ENCODE measurements at places on chromosomes 3 and 15.

DNA sequence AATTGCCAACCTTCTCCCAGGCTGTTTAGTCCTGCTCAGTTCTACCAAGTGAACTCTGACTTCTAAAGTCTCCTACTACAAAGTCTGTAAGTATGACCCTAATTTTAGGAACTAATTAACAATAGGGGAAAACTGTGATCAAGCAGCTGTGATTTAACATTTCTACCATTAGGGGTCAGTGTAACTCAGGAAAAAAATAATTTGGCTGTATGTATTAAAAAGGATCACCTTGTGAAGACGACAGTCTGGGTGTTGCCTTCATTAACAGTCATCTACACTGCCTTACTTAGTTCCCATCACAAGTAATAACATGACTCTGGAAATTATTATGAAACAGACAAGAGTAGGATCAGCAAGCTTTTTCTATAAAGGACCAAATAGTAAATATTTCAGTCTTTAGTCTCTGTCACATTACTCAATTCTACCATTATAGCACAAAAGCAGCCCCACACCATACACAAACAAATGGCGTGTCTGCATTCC, 4.2 kb upstream of the NPHP3 start:
- no peaks in the 10 kb centered on the region for H3K36me3 ChIP-seq
- H3K27me3 ChIP-seq = no peaks in the 10 kb centered on the region
- no peak overlapping the region for H3K4me3 ChIP-seq

DNA sequence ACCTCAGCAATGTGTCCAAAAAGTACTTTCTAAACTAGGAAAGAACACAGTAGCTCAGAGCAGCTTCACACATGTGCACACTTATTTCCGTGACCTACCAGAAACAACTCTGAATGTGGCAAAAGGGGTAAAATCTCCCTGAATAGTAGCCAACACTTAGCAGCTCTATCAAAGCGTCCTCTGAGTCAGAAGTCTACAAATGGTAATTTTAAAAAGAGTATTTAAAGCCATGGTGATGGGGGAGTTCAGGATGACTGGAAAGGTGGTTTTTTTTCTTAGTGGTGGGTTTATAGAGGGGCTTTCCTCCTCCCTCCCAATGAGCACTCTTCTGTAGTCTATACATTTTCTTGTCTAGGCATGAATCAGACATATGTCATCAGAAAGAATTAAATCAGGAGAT, 223.8 kb upstream of the PRICKLE2 start:
- H3K27me3 ChIP-seq = peaks cover 60% of the 10 kb centered on the region
- H3K4me1 ChIP-seq = peaks cover 12% of the 10 kb centered on the region
- H3K27ac ChIP-seq = no peak overlapping the region
- no peak overlapping the region for H3K4me3 ChIP-seq

DNA sequence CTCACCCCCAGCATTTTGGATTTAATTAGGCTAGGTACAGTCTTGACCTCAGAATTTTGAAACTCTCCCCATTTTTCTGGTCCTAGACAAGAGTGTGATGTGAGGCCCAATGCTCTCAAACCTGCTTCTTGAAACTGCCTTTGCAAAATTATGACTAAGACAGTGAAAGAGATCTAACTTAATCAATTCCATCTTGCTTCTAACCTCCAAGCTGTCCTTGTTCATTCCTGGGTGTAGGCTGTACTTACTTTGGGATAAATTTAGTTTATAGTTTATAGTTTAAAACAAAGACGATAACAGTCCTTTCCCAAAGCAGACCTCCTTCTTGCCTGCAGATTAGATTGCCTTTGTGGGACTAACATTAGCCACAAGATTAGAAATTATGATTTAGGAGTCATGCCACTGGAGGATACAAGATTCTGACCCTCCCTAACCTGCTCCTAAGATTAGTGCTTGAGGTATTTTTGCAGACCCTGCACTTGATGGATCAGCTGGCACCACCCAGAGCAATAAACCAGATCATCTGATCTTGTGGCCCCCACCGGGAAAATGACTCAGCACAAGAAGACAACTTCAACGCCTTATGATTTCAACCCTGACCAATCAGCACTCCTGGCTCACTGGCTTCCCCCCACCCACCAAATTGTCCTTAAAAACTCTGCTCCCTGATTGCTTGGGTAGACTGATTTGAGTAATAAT, 59.6 kb downstream of the CD200R1L start:
- no peaks in the 10 kb centered on the region for H3K36me3 ChIP-seq
- H3K4me3 ChIP-seq = no peak overlapping the region
- no peaks in the 10 kb centered on the region for H3K27me3 ChIP-seq
- ATAC-seq = no peak
- H3K4me1 ChIP-seq = no peaks in the 10 kb centered on the region

GRCh38 chr3:123525433-123525832, 59.4 kb downstream of the HACD2 start:
- H3K27me3 ChIP-seq = no peaks in the 10 kb centered on the region
- H3K4me3 ChIP-seq = no peak overlapping the region
- H3K4me1 ChIP-seq = peaks cover 18% of the 10 kb centered on the region
- peaks cover 77% of the 10 kb centered on the region for H3K36me3 ChIP-seq
- H3K27ac ChIP-seq = no peak overlapping the region
- ATAC-seq = no peak

DNA sequence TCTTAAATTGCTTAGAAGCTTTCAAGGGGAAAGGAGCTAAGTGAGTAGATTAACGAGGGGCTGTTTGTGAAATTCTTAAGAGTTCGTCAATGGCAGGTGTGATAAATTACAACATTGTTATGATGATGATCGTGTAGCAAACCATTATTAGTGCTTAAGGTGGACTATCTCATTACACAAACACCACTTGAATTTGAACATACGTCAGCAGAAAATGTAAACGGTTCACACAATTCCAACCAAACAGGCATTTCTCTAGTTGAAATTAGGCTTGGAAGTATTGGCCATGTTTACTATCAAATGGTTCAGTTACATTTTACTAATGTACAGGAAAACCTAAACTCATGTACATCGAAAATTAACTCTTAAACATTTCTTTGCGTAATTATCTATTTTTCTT, 102.8 kb downstream of the PYDC2 start:
- no peaks in the 10 kb centered on the region for H3K4me1 ChIP-seq
- no peak overlapping the region for H3K4me3 ChIP-seq
- H3K27me3 ChIP-seq = no peaks in the 10 kb centered on the region
- no peak for ATAC-seq
- no peaks in the 10 kb centered on the region for H3K36me3 ChIP-seq
- no peak overlapping the region for H3K27ac ChIP-seq

- no peak overlapping the region for H3K4me3 ChIP-seq
- H3K27me3 ChIP-seq = no peaks in the 10 kb centered on the region
- H3K4me1 ChIP-seq = no peaks in the 10 kb centered on the region
Observed at GRCh38 chr3:96779810-96780209, 34.6 kb upstream of the EPHA6 start.

GRCh38 chr3:111852540-111852939, 6.5 kb upstream of the PHLDB2 start:
- no peak for ATAC-seq
- no peaks in the 10 kb centered on the region for H3K36me3 ChIP-seq
- no peak overlapping the region for H3K4me3 ChIP-seq
- H3K27me3 ChIP-seq = peaks cover 38% of the 10 kb centered on the region
- H3K27ac ChIP-seq = no peak overlapping the region

DNA sequence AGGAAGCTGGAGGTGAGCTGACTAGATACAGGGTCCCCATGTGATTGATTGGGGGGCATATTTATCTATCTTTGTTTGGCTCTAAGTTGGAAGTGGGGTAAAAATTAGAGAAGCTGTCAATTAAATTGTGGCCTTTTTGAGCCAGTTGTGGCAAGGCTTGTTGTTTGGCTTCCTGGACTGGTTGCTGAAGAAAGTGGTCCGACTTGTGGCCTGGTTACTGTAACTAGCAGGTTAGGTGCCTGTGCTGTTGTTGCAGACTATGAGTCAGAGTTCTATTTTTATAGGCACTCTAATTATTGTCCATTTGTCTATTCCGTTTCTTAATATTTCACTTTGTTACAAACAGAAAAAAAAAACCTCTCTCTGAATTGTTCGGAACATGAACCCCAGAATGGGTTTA, 129.1 kb upstream of the CNTN6 start:
- H3K4me3 ChIP-seq = no peak overlapping the region
- H3K27ac ChIP-seq = no peak overlapping the region
- ATAC-seq = no peak
- no peaks in the 10 kb centered on the region for H3K27me3 ChIP-seq

GRCh38 chr3:177835008-177835407, 637.7 kb upstream of the TBL1XR1 start:
- no peaks in the 10 kb centered on the region for H3K4me1 ChIP-seq
- ATAC-seq = no peak
- H3K27ac ChIP-seq = no peak overlapping the region
- no peak overlapping the region for H3K4me3 ChIP-seq
- no peaks in the 10 kb centered on the region for H3K36me3 ChIP-seq

Measured in stimulated activated memory B cell treated with anti-CD40 and anti-IgM and Interleukin-4, amounts not matched to agents 10 μg/mL and 1 μg/mL and 100 μg/mL, for 72 hours (primary cell).